Activated CD4-positive, alpha-beta T cell treated with anti-CD3 and anti-CD28 coated beads, Interleukin-2, amount 10 ng/mL, durations not matched to agents 7 days and 5 days (primary cell): ENCODE measurements at places on chromosomes 7 and 10. TPM values are rescaled to one million over a fixed set of nuclear protein-coding genes. Genes with fewer than 3 reads are reported as not detected.

GRCh38 chr10:7563368-7563767, 103.4 kb downstream of the ITIH5 start:
- H3K4me1 ChIP-seq, result no peaks in the 10 kb centered on the region
- H3K27ac ChIP-seq, result no peak overlapping the region
- DNase-seq, result no peak
- no peaks in the 10 kb centered on the region for H3K36me3 ChIP-seq

DNA sequence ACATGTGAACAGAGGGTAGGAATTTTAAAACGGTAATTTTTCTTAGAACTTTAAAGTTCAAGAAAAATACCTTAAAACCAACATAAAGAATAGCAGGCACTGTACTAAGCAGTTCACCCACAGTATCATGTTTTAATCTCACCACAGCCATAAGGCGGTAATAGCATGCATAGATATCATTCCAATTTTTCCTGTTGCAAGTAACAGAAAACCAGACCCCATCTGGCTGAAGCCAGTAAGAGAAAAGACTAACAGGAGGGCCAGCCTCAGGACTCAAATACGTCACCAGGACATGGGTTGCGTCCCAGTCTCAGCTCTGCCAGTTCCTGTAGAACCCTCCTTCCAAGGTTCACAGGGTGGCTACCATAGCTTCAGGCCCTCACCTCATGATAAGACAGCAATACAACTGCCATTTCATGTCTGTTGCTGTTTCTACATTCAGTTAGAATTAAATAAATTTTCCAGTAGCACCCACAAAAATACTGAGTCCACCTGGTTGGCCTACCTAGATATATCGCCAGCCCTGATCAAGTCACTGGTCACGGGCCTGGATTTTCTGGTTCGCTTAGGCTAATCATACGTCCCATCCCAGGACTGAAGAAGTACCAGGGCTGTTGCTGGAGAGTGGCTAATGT, 2.0 kb upstream of the RNF32 start:
- no peak overlapping the region for H3K4me3 ChIP-seq
- no peak for DNase-seq
- H3K27ac ChIP-seq, result no peak overlapping the region
- peaks cover 6% of the 10 kb centered on the region for H3K36me3 ChIP-seq
- H3K4me1 ChIP-seq, result peaks cover 26% of the 10 kb centered on the region

DNA sequence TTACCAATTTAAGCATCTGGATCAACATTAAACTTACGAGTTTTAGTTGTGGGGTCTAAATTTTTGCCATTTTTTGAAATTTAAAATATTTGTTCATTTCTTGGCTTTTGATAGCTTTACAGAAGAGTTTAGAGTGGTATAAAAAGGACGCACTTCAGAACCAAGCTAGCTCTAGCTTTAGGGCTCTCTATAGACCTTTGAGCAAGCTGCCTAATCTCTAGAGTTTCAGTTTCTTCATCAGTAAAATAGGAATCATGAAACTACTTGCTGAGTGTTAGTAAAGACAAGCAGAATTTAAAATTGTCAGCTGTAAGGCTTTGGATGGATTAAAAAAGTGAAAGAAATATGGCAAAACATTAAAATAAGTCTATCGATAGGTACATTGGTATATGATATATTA, 266.5 kb downstream of the IPMK start:
- no peak overlapping the region for H3K4me3 ChIP-seq
- no peaks in the 10 kb centered on the region for H3K4me1 ChIP-seq
- no peak for DNase-seq
- no peak overlapping the region for H3K27ac ChIP-seq
- H3K36me3 ChIP-seq, result no peaks in the 10 kb centered on the region

DNA sequence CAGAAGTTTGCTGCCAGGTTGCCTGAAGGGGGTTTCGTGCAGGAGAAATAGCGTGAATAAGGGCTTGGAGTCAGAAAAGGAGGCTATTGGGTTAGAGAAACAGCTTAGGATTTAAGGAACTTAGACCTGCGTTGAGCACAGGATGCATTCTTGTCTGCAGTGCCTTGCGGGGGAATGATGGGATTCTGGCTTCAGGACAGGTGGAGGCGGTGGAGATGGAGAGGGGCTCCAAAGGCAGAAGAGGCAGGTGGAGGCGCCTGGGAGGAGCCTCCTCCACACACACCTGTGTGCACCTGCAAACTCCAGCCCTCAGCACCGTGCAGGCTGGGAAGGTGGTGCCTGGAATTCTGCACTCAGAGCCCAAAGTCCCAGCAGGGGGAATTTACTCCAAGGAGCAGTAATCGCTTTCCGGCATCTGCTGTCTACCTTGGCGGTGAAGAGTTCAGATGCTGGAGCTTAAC, 1.8 kb downstream of the CLIP2 start:
- no peak overlapping the region for H3K27ac ChIP-seq
- no peak for DNase-seq
- peak overlapping the region; percentile 1 for H3K4me3 ChIP-seq
- H3K36me3 ChIP-seq, result no peaks in the 10 kb centered on the region
- peaks cover 28% of the 10 kb centered on the region for H3K27me3 ChIP-seq

GRCh38 chr10:77308084-77308732, 329.4 kb downstream of the KCNMA1 start:
- no peaks in the 10 kb centered on the region for H3K4me1 ChIP-seq
- H3K36me3 ChIP-seq, result no peaks in the 10 kb centered on the region
- no peak overlapping the region for H3K4me3 ChIP-seq
- DNase-seq, result no peak
- no peak overlapping the region for H3K27ac ChIP-seq

GRCh38 chr10:17984056-17984455, 32.3 kb downstream of the SLC39A12 start:
- no peak overlapping the region for H3K27ac ChIP-seq
- no peaks in the 10 kb centered on the region for H3K4me1 ChIP-seq
- H3K4me3 ChIP-seq, result no peak overlapping the region
- DNase-seq, result no peak
- H3K27me3 ChIP-seq, result no peaks in the 10 kb centered on the region
- H3K36me3 ChIP-seq, result no peaks in the 10 kb centered on the region

GRCh38 chr10:23608926-23609325, 170.1 kb downstream of the OTUD1 start:
- no peaks in the 10 kb centered on the region for H3K36me3 ChIP-seq
- DNase-seq, result no peak
- H3K27ac ChIP-seq, result no peak overlapping the region
- H3K4me1 ChIP-seq, result no peaks in the 10 kb centered on the region
- H3K27me3 ChIP-seq, result no peaks in the 10 kb centered on the region
- no peak overlapping the region for H3K4me3 ChIP-seq

GRCh38 chr7:1532456-1533254, 2.2 kb downstream of the MAFK start:
- H3K4me3 ChIP-seq, result peak overlapping the region; percentile 85
- peak; percentile 67 for DNase-seq
- no peaks in the 10 kb centered on the region for H3K27me3 ChIP-seq
- peak overlapping the region; percentile 95 for H3K27ac ChIP-seq
- peaks cover 2% of the 10 kb centered on the region for H3K36me3 ChIP-seq
- H3K4me1 ChIP-seq, result peaks cover 35% of the 10 kb centered on the region

- H3K27me3 ChIP-seq, result peaks cover 71% of the 10 kb centered on the region
- H3K27ac ChIP-seq, result no peak overlapping the region
- H3K4me3 ChIP-seq, result peak overlapping the region; percentile 19
- no peak for DNase-seq
- peaks cover 13% of the 10 kb centered on the region for H3K4me1 ChIP-seq
These were observed 748 bp upstream of the SH3PXD2A start for GRCh38 chr10:103855852-103856796.

- H3K36me3 ChIP-seq, result peaks cover 84% of the 10 kb centered on the region
- no peaks in the 10 kb centered on the region for H3K27me3 ChIP-seq
- DNase-seq, result no peak
These were observed 10.3 kb upstream of the ZC3HAV1L start for GRCh38 chr7:139046143-139046542.

- H3K27me3 ChIP-seq, result no peaks in the 10 kb centered on the region
- H3K4me1 ChIP-seq, result peaks cover 25% of the 10 kb centered on the region
- no peak overlapping the region for H3K27ac ChIP-seq
- DNase-seq, result peak; percentile 12
- H3K36me3 ChIP-seq, result no peaks in the 10 kb centered on the region
- no peak overlapping the region for H3K4me3 ChIP-seq
These were observed 34.8 kb upstream of the TNPO3 start for GRCh38 chr7:129089521-129090212.

- H3K4me1 ChIP-seq, result no peaks in the 10 kb centered on the region
- DNase-seq, result no peak
- H3K36me3 ChIP-seq, result no peaks in the 10 kb centered on the region
- no peaks in the 10 kb centered on the region for H3K27me3 ChIP-seq
These were observed 179.1 kb upstream of the STEAP4 start for GRCh38 chr7:88485821-88486220.

DNA sequence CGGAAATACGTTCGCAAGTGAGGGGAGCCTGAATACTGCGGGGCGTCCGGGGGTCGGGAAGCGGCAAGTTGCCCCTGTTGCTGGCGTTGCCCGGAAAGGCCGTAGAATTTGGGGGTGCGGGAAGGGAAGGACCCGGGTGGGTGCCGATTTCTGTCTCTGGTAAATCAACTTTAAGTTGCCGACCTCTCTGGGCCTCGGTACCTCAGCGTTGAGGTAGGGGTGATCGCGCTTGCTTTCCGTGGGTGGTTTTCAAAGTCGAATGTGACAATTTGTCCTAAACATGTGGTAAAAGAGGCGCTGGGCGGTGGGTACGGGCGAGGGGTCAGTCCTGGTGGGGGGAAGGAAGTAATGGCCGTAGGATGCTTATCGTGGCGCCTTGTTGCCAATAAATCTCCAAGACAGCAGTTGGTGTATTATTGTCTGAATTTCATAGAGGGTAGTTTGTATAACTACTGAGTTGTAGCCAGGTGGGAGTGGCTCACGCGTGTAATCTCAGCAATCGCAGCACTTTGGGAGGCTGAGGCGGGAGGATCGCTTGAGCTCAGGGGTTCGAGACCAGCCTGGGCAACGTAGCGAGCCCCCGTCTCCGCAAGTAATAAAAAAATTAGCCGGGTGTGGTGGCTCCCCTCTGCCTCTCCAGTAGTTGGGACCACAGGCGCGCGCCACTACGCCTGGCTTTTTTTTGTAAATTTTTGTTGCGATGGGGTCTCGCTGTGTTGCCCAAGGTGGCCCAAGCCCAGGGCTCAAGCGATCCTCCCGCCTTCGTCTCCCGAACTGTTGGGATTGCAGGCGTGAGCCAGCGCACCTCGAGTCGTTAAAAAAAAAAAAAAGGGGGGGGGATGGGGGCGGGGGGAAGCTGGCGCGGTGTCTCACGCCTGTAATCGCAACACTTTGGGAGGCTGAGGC, 644 bp downstream of the BUD23 start:
- H3K4me1 ChIP-seq, result peaks cover 47% of the 10 kb centered on the region
- peaks cover 20% of the 10 kb centered on the region for H3K36me3 ChIP-seq
- H3K27me3 ChIP-seq, result no peaks in the 10 kb centered on the region
- peak overlapping the region; percentile 96 for H3K4me3 ChIP-seq

DNA sequence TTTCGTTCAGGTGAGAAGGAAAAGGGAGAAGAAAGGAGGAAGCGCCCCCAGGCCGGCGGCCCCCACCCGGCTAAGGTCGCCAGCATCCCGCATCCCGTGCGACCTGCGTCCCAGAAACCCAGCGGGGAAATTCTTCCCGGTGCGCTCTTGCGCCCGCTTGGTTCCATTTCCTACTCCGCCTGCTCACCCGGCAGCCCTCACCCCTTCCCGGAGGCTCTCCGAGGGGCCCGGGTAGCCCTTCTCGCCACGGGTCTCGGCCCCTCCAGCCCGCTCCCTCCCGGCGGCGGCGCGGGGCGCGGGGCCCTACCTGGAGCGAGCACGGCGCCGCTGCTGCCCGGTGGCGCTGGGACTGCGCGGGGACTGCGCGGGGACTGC, at the start of gene PRKCQ:
Gene PRKCQ (minus strand): TSS at position 373 of the 375 bp plus-strand sequence. CDS start 65,141 bp downstream, outside the sequence.
- peak within 1 kb of the TSS; percentile 92 for H3K4me3 ChIP-seq
- H3K36me3 ChIP-seq, result peaks cover 72% of the 10 kb centered on the region
- no peaks in the 10 kb centered on the region for H3K27me3 ChIP-seq
- peaks cover 61% of the 10 kb centered on the region for H3K4me1 ChIP-seq
- peak within 1 kb of the TSS; percentile 97 for H3K27ac ChIP-seq

- H3K27ac ChIP-seq, result no peak overlapping the region
- no peaks in the 10 kb centered on the region for H3K27me3 ChIP-seq
- H3K36me3 ChIP-seq, result no peaks in the 10 kb centered on the region
- H3K4me3 ChIP-seq, result no peak overlapping the region
- no peak for DNase-seq
- H3K4me1 ChIP-seq, result no peaks in the 10 kb centered on the region
These were observed 12.6 kb upstream of the CNOT4 start for GRCh38 chr7:135522509-135522908.

GRCh38 chr10:124562425-124563060, 100.9 kb downstream of the LHPP start:
- no peak overlapping the region for H3K4me3 ChIP-seq
- H3K36me3 ChIP-seq, result no peaks in the 10 kb centered on the region
- DNase-seq, result no peak

DNA sequence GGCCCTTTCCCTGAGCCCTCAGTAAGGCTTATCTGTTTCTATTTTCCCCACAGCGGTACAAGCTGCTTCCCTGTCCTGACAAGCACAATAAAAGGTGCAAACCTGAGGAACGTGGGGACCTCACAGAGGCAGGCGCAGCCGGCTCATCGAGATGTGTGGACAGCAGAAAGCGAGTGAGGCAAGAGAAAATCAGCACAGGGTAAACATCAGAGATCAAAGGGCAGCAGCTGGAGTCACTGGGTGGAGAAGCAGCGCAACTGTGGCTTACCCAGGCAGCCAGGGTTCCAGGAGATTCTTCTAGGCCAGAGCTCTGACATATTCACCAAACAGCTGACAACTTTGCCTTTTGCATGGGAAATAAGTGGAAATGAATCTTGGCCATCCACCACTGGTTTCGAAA, 212.6 kb downstream of the WDR11 start:
- peaks cover 2% of the 10 kb centered on the region for H3K27me3 ChIP-seq
- H3K4me3 ChIP-seq, result no peak overlapping the region
- H3K4me1 ChIP-seq, result no peaks in the 10 kb centered on the region
- no peak for DNase-seq

DNA sequence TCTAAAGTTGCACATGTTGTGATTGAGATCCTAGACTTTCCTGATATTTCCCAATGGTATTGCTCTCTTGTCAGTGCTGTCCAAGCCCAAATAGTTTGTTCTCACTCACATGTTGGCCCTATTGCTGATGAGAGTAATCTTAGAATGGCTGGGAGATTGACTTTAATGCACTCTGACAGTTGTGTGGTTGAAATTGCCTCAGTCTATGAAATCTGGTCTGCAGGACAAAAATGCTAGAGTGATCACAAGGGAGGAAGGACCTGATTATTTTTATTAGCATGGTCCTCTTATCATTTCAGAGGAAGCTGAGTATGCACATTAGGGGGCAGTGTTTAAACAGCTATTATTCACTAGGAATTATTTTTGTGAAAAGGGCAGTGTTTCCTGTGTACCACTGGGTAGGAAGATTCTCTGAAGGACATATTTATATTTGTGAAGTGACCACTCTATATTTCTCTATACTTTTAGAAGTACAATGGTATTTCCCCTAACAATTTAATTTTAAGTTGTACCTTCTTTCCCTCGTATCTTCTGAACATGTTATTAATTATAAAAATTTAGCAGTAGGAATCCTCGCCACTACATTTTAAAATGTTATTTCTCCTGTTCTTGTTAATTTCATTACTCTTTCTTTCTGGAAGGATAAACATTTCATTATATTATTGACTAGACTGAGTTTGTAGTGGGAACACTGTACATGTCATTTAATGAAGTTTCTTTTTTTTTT, 64.4 kb downstream of the SUGCT start:
- H3K27me3 ChIP-seq, result peaks cover 2% of the 10 kb centered on the region
- DNase-seq, result no peak
- H3K4me1 ChIP-seq, result no peaks in the 10 kb centered on the region
- no peaks in the 10 kb centered on the region for H3K36me3 ChIP-seq

GRCh38 chr10:93006435-93007039, 54.1 kb upstream of the CYP26C1 start:
- no peaks in the 10 kb centered on the region for H3K4me1 ChIP-seq
- no peak for DNase-seq
- H3K27ac ChIP-seq, result no peak overlapping the region

The DENND2A gene
- not detected for total RNA-seq

The MBLAC1 gene
- total RNA-seq, result 2.3 TPM

The GARIN1A gene
- 0.48 TPM for total RNA-seq
